ENCODE measurements at places on chromosomes 2 and 18.

DNA sequence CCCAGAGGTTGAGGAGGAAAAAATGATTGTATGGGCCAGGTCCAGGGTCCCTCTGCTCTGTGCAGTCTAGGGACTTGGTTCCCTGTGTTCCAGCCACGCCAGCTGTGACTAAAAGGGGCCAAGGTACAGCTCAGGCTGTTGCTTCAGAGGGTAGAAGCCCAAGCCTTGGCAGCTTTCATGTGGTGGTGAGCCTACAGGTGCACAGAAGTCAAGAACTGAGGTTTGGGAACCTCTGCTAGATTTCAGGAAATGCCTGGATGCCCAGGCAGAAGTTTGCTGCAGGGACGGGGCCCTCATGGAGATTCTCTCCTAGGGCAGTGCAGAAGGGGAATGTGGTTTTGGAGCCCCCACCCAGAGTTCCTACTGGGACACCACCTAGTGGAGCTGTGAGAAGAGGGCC, 10.6 kb upstream of the MBP start:
- no peak for DNase-seq

GRCh38 chr2:176843208-176843607, 369.4 kb upstream of the HNRNPA3 start:
- DNase-seq = no peak

DNA sequence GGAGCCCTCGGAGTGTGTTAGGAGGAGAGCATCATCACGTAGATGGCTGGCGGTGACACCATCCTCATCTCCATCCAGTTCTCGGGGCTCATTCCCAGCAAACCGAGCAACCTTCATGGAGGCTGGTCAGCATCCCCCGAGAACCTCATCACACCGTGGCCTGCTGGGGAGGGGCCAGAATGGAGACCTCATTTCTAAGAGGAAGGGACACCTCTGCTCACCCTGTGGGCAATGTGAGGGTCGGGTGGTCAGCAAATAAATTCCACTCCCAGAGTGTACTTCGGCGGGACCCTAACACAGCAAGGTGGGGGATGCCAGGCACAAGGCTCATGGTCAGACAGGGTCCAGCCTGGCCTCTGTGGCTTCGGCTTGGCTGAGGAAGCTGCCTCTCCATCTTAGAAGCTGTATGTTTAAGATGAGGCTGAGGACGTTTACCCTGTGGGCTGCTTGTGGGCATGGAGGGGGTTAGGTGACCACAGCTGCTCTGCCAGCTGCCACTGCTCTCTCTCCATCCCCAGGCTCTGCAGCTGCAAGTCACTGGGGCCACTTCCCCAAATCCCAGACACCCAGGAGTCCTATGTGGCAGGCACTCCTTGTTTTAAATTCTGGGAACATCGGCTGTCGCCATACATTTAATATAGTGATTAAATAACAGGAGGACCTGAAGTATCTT, 56.5 kb upstream of the PXDN start:
- no peak for DNase-seq

GRCh38 chr2:140473851-140474250, 1657.0 kb downstream of the LRP1B start:
- DNase-seq = no peak

DNA sequence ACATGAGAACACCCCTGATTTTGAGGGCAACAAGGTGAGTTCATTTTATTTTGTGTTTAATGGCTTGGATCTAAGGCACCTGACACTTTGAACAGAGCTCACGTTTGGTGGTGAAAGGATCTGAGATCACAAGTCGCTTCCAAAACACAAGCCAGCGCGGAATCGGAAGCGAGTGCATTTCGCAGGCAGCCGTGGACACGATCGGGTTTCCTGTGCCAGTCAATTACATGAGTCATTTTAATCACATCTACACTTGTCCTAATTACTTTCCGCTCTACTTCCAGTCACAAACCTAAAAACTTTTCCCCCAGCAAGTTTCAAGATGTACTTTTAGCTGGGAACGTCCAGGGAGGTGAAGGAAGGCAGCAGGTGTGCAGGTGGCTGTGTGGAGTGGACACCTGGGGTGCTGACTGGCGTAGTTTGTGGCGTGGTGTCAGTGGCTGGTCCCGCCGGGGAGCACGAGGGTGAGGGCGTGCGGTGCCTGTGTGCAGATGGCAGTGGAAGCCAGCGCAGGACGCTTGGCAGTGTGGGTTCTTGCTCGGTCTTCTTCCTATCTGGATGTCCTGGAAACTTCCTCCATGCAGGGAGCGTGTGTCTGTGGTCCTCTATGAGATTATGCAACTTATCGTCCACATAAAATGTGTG, 75.6 kb downstream of the DCDC2C start:
- DNase-seq = no peak

Measured in activated CD4-positive, alpha-beta T cell treated with anti-CD3 and anti-CD28 coated beads for 1 hour (primary cell).